NCI-H345 (cell line): ENCODE measurements at places on chromosomes 2 and 18.

DNA sequence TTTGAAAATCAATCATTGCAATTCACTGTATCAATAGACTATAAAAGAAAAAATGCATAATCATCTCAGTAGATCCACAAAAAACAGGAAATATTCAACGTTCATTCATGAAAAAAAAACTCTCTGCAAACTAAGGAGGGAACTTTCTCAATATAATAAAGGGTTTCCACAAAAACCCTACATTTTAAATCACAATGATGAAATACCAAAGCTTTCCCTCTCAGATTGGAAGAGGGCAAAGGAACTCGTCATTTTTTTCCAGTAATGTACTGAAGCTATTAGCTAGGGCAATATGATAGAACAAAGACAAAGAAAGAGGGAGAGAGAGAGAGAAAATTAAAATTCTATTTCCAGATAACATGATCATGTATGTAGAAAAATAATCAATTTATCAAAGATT is 167.1 kb upstream of the RBMS1 start:
- DNase-seq, result no peak

- no peak for DNase-seq
Measured at GRCh38 chr2:205580212-205580987, 101.9 kb upstream of the NRP2 start.

DNA sequence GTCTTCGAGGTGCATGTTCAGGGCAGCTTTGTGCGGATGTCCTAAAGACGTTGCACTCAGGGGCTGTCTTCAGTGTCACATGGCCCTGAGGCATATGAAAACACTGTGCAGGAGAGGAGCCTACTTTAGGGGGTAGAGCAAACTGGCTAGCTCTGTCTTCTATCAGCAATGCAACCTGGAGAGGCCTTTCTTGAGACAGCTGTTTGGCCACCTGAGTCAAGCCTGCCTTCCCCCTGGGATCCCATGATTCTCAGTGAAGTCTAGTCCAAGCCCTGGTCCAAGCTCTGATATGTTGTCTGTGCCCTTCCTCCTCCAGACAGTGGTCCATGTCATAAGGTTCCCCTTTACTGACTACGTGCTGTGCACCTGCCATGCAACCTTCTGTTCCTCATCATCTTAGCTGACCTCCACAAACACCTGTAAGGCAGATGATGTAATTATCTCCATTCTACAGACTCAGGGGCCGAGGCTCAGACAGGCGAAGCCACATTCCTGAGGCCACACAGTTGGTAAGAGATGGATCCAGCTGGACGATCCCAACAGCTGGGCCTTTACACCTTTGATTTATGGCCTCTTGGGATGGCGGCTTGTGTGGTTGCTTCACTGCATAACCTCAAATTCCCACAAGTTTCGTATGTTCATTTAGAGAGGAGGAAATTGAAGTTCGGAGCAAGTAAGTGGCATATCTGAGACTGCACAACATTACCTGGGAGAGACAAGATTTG is 109.9 kb downstream of the COPS8 start:
- DNase-seq, result no peak

DNA sequence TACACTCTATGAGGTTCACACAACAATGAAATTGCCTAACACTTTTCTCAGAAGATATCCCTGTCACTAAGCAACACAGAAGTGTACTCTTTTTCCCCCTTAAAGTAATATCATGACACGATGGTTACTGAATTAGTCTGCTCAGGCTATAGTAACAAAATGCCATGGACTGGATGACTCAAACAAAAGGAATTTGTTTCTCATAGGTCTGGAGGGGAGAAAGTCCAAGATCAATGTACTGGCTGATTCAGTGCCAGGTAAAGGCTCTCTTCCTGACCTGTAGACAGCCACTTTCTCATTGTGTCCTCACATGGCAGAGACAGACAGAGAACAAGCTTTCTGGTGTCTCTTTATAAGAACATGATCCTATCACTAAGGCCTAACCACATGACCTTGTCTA is 211.9 kb downstream of the RBM43 start:
- no peak for DNase-seq

DNA sequence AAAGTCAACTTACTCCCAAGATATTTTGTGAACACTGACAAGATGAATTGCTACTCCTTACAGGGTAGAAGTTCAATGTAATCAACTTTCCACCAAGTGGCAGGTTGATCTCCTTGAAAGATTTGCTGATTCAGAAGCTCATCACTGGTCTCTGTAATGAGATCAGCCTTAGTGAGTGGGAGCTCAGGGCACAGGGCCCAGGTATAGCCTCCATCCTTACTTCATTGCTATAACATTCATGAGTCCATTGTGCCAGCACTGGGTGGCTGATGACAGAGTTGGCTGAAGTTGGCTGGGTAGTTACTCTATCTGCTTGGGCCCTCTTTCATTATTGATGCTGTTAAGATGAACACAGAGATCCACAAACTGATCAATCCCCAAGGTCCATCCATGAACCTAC is 379.0 kb downstream of the IRS1 start:
- no peak for DNase-seq

- peak; percentile 37 for DNase-seq
Measured at GRCh38 chr2:221204699-221205098, 367.4 kb downstream of the EPHA4 start.

DNA sequence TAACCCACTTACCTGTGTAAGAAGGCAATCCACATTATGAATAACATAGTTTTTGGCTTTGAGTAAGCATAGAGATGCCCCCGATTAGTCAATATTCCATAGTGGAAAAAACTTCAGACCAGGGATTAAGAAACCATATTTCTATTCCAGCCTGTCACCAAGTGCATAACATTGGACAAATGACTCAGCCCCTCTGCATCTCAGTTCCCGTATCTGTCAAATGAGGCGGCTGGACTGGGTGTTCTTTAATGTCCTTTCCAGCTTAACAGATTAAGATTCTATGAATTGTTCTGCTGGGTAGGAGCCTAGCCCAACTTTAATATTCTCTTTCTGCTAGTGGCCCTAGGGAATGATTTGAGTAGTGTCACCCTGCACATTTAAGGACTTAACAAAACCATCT is 11.8 kb upstream of the FTCDNL1 start:
- DNase-seq, result no peak

DNA sequence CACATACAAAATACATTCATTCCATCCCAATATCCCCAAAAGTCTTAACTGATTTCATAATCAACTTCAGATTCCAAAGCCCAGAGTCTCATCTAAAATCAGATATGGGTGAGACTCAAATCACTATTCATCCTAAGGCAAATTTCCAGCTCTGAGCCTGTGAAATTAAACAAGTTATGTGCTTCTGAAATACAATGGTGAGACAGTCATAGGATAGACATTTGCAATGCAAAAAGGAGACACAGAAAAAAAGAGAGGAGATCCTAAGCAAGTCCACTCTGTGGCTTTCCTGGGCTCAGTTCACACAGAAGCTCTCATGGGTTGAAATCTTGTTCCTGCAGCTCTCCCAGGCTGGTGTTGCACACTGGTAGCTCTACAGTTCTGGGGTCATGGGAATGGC is 18.3 kb downstream of the ZNF892 start:
- DNase-seq, result no peak

GRCh38 chr2:223697892-223698645 is 95.9 kb upstream of the SCG2 start:
- no peak for DNase-seq

GRCh38 chr18:9392726-9393125 is 58.2 kb downstream of the TWSG1 start:
- no peak for DNase-seq

GRCh38 chr2:202327858-202328257 is 48.3 kb upstream of the BMPR2 start:
- DNase-seq, result no peak

GRCh38 chr2:152419944-152420343 is 85.0 kb downstream of the FMNL2 start:
- DNase-seq, result no peak

DNA sequence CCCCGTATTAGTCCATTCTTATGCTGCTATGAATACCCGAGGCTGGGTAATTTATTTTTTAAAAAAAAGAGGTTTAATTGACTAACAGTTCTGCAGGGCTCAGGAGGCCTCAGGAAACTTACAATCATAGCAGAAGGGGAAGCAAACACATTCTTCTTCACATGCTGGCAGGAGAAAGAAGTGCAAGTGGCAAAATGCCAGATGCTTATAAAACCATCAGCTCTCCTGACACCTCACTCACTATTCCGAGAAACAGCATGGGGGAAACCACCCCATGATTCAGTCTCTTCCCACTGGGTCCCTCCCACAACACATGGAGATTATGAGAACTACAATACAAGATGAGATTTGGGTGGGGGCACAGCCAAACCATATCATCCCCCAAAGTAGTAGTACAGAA is 2148.5 kb upstream of the PIK3C3 start:
- DNase-seq, result peak; percentile 5

- no peak for DNase-seq
Measured at GRCh38 chr18:6044319-6044718, 149.0 kb upstream of the TMEM200C start.

DNA sequence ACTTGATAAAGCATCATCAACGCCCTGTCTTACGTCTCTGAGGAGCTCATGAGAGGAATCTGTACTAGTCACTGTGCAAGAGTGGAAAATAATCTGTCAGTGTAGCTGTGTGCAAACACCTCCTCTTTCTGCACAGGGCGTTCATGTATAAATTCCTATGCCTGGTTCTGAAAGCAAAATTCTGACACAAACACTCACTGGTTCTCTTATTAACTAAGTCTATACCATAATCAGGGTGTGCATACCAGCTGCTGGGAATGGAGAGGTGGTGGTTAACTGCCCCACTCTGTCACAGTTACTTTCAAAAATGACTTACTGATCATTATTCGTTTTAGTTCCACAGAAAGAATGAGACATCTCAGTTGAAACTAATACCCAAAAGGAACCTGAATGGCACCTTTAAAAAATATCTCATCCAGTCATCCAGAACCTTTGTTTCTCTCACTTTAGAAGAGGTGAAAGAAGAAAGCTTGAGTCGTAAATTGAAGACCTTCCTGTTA is 35.7 kb downstream of the STK39 start:
- no peak for DNase-seq

GRCh38 chr2:155022531-155022930 is 324.0 kb downstream of the KCNJ3 start:
- no peak for DNase-seq

- no peak for DNase-seq
Measured at GRCh38 chr18:77116201-77117080, 16.1 kb downstream of the MBP start.

- DNase-seq, result no peak
Measured at GRCh38 chr18:48792611-48793380, 158.0 kb downstream of the SMAD7 start.

DNA sequence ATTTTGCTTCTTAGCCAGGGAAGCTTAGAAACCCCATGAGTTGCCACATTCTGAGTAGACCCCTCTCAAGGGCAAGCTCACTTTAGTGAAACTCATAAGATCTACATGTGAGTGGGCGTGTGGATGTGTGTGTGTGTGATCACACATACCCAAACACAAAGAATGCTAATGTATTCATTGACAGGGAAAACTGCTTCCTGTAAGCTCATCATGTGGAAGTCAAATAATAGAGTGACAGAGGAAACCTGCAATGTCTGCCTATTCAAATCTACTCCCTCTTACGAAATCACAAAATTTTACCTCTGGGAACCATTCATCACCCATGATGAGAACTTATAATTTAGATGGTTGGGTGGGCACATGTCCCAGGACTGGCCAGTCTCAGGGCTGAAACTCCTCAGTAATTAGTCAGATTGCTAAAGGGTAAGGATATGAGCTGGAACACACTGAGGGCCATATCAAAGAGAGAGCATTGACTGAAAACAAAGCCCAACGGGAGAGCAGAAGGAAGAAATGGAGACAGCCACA is 94.5 kb upstream of the CCDC150 start:
- no peak for DNase-seq

- DNase-seq, result no peak
Measured at GRCh38 chr18:48265328-48265727, 143.9 kb downstream of the ZBTB7C start.

- no peak for DNase-seq
Measured at GRCh38 chr2:123916531-123916930, 108.6 kb upstream of the CNTNAP5 start.

DNA sequence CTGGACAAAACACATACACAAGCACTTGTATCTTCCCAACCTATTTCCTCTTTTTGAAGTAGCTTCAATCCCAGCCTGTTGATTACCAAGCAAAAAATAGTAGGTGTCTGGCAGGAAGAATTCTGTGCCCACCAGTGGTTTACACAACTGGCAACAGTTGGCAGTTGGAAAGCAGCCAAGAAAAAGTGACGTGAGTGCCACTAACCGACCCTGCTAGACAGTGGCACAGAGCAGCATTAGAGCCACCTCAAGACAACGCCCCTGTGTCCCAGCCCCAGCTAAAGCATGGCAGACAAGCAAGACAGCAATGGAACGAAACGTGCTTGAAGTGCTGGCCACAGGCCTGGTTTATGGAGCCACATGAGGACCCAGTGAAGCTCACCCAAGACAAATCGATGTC is 379.6 kb downstream of the FBXO15 start:
- DNase-seq, result peak; percentile 59

GRCh38 chr2:25473758-25474340 is 132.1 kb upstream of the DNMT3A start:
- DNase-seq, result peak; percentile 89

- DNase-seq, result peak; percentile 64
Measured at GRCh38 chr18:59697236-59697932, at the start of gene CCBE1. Gene CCBE1, minus strand, starts transcription at chr18:59697423.

DNA sequence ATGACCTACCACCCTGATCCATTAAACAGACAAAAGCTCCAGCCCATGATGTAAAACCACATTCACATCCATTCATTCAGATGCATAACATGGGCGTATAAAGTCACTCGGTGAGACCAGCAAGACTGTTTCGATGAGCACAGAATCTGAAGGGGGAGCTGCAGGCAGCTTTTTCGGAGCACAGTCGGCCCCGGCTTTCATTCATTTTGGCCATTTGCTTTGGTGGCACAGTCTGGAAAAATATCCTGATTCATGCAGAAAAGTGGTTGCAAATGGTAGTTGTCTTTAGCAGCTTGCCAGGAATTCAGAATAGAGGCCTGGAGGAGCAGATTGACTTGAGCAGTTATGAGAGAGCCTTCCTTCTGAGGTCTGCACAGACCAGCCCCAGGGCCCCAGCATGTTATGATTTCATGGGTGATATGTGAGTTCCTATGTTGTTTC is 11.2 kb downstream of the ARID5A start:
- DNase-seq, result no peak

GRCh38 chr18:8816220-8816619 is 110.9 kb downstream of the MTCL1 start:
- no peak for DNase-seq

GRCh38 chr18:50653402-50654093 is 93.7 kb downstream of the MAPK4 start:
- no peak for DNase-seq
